Smooth muscle cell of the pulmonary artery (primary cell): ENCODE measurements at places on chromosomes 3 and 15. TPM values are rescaled to one million over a fixed set of nuclear protein-coding genes. Genes with fewer than 3 reads are reported as not detected.

The MOBP gene
- not detected in 2 replicates for total RNA-seq

The NR2F2 gene
- 23.4 and 62.9 TPM in 2 replicates for total RNA-seq

The CYP8B1 gene
- total RNA-seq, result not detected in 2 replicates

The IL5RA gene
- total RNA-seq, result not detected in 2 replicates

The DAPK2 gene
- 0.59 and 0.98 TPM in 2 replicates for total RNA-seq

The SEMA3F gene
- 18.6 and 31.0 TPM in 2 replicates for total RNA-seq

The GPR171 gene
- not detected in 2 replicates for total RNA-seq

The ITPKA gene
- total RNA-seq, result 0.76 and 0.91 TPM in 2 replicates

The EOMES gene
- not detected in 2 replicates for total RNA-seq

The ZBED2 gene
- 0.07 TPM in 1 of 2 replicates, not detected in the other for total RNA-seq

The XYLB gene
- 6.4 and 8.8 TPM in 2 replicates for total RNA-seq

The FAM240A gene
- total RNA-seq, result not detected in 2 replicates

The C3orf80 gene
- total RNA-seq, result 1.7 and 1.8 TPM in 2 replicates

The FBXW12 gene
- total RNA-seq, result not detected in 2 replicates

The PROK2 gene
- total RNA-seq, result not detected in 2 replicates

The CD96 gene
- 0.07 and 0.13 TPM in 2 replicates for total RNA-seq

The IMPG2 gene
- total RNA-seq, result 0.26 and 0.33 TPM in 2 replicates

The CD276 gene
- 198 and 230 TPM in 2 replicates for total RNA-seq

The PLA2G4B gene
- total RNA-seq, result 1.1 and 1.2 TPM in 2 replicates

The C15orf61 gene
- total RNA-seq, result 2.5 TPM in 2 replicates

The DBR1 gene
- 10.0 and 13.7 TPM in 2 replicates for total RNA-seq

The PYGO1 gene
- 9.1 and 10.1 TPM in 2 replicates for total RNA-seq

The DPPA2 gene
- not detected in 2 replicates for total RNA-seq

The CATSPER2 gene
- total RNA-seq, result 1.3 and 2.0 TPM in 2 replicates

The PLA2G4E gene
- not detected in 2 replicates for total RNA-seq

The KCNH8 gene
- total RNA-seq, result not detected in 2 replicates

The SOX14 gene
- not detected in 2 replicates for total RNA-seq

The SPATA12 gene
- total RNA-seq, result 0.10 TPM in 1 of 2 replicates, not detected in the other

The RLBP1 gene
- not detected in 2 replicates for total RNA-seq
